ENCODE measurements at places on chromosomes 7 and 10.

GRCh38 chr10:46289209-46289810 is 2.5 kb downstream of the ANTXRL start:
- no peak for DNase-seq

- no peak for DNase-seq
These were observed 93.8 kb downstream of the CPXM2 start for GRCh38 chr10:123797813-123798212.

- DNase-seq = no peak
These were observed 11.4 kb upstream of the INPP5F start for GRCh38 chr10:119714484-119714816.

GRCh38 chr7:141072548-141073172 is 1.2 kb upstream of the TMEM178B start:
- peak; percentile 82 for DNase-seq

DNA sequence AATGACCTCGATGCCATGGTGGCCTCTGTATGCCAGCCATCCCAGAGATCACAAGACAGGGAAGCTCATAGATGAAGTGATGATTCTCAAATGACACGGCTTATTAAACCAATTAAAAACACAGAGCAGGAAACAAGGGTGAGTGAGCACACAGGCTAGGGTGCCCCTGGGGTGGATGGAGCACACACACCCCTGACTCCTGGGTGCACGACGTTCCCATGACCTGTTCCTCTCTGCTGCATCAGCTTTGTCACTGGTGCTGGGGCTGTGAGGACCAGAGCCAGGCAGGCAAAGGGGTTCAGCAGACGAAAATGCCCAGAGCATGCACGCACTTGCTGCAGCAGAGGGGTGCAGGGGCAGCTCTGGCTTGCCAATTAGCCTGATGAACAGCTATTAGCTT is 86.5 kb upstream of the LRRC4 start:
- DNase-seq = no peak

- no peak for DNase-seq
These were observed 25.1 kb upstream of the GPR37 start for GRCh38 chr7:124790645-124791044.

- peak; percentile 1 for DNase-seq
These were observed 339.9 kb upstream of the ADARB2 start for GRCh38 chr10:2077231-2077630.

DNA sequence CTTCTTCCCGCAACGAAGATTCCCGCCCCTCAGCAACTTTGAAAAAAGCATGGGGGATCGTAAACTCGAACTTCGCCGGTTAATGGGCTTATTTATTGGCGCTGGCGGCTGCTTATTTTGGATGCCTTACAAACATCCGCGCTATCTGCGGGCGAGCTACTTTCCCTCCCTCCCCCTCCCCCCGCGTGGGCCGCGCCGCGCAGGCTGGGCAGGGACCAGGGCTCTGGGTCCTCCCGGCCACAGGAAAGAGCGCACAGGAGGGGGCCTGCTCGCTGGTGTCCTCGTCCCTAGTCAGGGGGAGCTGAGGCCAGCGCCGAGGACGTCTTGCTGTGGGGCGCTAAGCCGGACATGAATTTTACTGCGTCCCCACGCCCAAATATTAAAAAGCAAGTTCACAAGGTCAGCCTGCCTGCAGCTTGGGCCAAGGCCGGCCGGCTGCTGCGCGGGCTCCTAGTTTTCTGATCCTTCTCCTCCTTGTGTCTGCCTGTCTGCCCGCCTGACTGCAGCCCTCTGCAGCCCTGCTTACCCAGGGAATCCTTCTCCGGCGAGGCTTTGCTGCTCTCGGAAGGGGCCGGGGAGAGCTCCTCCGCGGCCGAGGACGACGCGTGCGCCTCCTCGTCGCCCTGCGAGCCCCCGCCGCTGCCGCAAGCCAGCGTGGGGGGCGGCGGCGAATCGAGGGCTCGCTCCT is 1.2 kb downstream of the HOXA10 start:
- no peak for DNase-seq

DNA sequence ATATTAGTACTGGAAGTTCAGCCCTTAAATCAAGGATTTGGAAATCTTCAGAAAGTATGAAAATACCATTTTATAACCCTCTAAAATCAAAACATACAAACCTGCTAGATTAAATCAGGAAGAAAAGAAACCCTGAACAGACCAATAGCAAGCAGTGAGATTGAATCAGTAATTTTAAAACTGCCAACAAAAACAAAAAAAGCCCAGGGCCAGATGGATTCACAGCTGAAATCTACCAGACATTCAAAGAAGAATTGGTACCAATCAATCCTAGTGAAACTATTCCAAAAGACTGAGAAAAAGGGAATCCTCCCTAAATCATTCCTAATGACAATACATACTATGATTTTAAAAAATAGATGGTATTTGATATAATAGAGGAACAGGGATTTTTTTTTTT is 70.1 kb downstream of the MCU start:
- no peak for DNase-seq

GRCh38 chr10:64320448-64320847 is 799.2 kb downstream of the REEP3 start:
- no peak for DNase-seq

DNA sequence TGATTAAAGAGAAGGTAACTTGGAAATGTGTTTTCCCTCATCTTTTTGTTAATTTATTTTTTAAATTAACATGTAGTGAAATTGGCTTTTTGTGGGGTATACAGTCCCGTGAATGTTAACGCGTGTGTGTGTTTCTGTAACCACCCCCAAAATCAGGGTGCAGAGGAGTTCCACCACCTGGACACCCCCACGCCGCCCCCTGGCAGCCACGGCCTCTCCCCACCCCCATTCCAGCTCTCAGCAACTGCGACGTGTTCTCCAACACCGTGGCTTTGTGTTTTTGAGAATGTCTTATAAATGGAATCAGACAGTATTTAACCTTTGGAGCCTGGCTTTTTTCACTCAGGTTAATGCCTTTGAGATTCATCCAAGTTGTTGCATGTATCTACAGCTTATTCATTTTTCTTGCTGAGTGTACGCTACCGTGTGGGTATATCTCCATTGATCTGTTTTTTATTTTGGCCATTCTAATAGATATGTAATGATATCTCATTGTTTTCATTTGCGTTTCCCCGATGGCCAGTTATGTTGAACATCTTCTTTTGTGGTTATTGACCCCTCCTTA is 218.8 kb downstream of the EBF3 start:
- DNase-seq = no peak

DNA sequence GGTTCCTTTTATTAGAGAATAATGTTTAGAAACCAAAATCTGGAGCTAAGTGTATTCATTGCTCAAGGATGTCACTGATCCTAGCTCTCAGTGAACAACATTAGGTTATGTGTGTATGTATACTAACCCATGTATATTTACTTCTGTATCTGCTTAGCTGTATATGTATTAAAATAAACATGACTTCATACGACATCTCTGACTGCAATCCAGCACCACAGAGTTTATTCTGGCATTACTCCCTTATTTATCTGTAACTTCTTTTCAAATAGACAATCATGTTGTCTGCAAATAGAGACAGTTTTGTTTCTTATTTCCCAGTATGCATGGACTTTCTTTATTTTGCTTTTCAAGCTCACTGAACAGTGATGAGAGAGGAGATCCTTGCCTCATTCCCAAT is 441.0 kb upstream of the NFE2L3 start:
- no peak for DNase-seq

DNA sequence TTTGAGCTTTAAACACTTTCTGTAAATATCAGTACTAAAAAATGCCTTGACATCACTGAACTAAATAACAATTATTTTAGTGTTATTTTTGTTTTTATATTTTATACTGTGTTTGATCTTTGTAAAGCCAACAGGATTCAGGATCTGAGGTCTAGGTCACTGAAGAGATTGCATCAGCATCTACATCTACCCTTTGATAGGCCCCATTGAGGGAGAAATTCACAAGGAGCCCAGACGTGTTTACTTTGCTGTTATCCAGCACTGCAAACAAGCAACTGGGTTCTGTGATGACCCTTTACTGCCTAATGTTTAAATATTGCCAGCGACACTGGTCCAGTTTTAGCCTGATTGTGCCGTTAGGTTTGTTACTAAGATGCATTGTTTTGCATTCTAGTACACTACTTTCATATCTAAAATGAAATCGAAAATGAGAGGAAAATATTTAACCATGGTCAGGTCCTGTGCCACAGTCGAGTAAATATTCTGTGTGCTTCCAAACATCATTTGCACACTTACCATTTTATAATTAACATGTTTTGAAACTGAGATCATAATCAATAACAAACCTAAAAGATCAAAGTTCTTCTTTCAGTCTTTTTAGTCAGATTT is 48.7 kb downstream of the SP8 start:
- DNase-seq = no peak

DNA sequence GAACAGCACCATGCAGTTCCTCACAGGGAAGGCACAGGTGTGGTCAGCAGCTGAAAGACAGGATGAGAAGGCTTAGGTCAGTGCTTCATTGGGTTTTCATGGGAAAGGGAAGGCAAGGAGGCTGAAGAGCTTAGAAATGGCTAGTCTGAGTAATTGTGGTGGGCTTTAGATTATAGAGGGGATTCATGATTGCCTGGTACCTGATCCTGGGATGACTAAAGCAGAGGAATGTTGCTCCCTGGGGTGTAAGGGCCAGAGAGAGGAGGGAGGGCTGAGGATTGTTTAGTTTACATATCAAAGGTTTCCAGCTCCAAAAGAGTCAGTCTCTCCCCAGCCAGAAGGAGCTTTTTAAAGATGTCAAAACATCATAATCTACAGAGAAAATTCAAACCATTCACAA is 396.3 kb upstream of the POM121L12 start:
- no peak for DNase-seq

GRCh38 chr7:50957855-50958254 is 175.2 kb upstream of the GRB10 start:
- DNase-seq = no peak

- DNase-seq = no peak
These were observed 126.0 kb downstream of the AASS start for GRCh38 chr7:122018032-122018431.

DNA sequence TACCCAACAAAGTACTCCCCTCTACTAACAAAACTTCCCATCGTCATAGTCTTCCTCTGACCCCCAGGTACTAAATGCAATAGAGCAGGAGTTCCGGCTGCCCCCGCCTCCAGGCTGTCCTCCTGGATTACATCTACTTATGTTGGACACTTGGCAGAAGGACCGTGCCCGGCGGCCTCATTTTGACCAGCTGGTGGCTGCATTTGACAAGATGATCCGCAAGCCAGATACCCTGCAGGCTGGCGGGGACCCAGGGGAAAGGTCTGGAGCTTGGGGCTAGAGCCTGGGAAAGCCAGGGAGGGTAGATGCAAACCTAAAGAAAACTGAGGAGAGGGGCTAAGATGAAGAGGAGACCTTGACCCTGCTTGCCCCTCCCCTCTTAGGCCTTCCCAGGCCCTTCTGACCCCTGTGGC is 15.3 kb downstream of the EPHB6 start:
- DNase-seq = no peak

DNA sequence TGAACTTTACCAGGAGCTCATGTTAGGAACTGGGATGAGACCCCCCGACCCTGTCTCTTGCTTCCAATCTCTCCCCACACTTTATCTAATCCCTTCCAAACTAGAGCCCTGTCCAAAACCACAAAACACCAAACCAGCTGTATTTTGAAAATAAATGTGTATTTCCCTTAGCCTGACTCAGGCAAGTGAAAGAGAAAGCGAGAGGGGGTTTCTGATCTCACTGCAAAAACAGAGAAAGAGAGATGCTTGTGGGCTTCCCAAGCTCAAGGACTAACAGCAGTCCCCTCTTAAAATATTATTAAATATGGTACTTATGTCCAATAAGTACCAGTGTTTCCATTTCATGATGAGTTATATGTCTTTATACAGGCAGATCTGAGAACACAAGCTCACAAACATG is 122.0 kb downstream of the AGMO start:
- no peak for DNase-seq

DNA sequence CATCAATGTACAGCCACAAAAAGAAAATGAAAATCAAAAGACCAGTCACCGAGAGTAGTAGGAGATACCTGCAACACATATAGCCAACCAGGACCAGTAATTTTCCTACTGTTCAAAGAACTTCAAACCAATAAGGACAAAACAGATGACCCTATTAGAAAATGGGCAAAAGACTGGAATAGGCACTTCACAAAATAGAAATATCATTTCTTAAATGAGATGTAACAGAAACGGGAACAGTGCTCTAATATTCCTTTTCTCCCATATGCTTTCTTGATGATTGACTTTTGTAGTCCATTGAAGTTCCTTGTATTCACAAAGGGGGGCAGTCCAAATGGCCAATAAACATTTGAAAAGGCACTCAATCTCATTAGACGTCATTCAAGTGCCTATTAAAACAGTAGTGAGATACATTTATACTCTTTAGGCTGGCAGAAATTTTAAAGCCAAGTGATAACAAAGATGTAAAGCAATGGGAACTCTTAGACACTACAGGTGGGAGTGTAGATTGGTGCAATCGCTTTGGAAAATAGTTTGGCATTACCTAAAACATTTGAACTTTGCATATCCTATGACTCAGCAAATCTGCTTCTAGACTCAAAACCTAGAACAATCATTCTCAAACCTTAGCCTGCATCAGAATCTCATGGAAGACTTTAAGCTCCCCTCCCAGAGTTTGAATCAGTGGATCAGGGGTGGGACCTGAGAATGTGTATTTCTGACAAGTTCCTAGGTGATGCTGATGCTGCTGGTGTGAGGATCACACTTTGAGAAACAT is 24.3 kb upstream of the FOXK1 start:
- DNase-seq = no peak

DNA sequence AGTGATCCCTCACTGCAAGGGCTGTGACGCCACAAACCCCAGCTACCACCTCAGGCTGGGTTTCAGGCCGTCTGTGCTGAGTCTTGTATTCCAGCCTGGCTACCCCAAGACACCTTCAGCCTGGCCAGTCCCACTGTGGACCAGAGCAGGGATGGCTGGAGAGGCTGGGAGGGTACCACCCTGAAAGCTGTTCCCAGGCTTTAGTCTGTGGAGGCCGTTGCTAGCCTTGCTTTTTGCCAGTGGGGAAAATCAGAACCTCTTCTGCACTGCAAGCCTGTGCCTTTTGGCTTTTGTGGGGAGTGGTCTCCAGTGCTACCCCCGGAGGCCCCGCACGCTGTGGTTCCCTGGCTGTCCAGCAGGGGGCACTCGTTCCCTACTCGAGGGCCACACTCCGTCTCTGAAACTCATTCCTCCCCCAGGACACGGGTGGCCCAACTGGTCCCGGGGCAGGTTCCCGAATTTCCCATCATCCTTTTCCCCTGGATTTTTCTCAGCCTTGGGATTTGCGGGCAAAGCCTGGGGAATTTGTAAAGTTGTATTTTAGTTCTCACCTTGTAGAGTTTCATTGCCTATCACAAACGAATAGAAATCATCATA is 128.4 kb upstream of the BTBD16 start:
- DNase-seq = peak; percentile 75

GRCh38 chr10:77428691-77429395 is 208.8 kb downstream of the KCNMA1 start:
- no peak for DNase-seq

DNA sequence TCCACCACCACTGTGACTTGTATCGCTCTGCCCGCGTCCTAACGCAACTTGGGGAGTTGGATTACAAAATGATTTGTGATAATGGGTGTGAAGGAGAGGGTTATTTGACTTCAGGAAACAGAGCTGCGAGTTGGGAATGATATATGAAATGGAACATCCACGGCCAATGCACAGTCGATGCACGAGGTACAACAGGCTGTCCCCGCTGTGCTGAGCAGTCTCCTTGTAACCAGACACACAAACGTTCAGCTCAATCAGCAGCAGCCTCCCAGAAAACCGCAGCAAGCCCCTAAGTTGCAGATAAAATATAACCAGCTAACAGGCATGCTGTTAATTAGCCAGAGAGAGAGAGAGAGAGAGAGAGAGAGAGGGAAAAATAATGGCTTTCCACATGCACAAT is 332.7 kb upstream of the MGMT start:
- no peak for DNase-seq

Measured in activated CD4-positive, alpha-beta T cell treated with anti-CD3 and anti-CD28 coated beads, Interleukin-2, amount 10 ng/mL, durations not matched to agents 24 days and 14 days (primary cell).